Stimulated activated CD4-positive, alpha-beta T cell treated with anti-CD3 and anti-CD28 coated beads, TNF-alpha, amount 100 ng/mL, for 48 hours (primary cell): ENCODE measurements at places on chromosomes 5 and 9.

- no peak for DNase-seq
These were observed 71.4 kb downstream of the SEMA4D start for GRCh38 chr9:89426384-89426961.

GRCh38 chr5:94153736-94154450 lies 412.5 kb upstream of the POU5F2 start:
- DNase-seq = no peak

GRCh38 chr5:133347039-133347438 lies 265.3 kb downstream of the FSTL4 start:
- DNase-seq = no peak

GRCh38 chr5:179234563-179235135 lies 110.6 kb downstream of the ADAMTS2 start:
- no peak for DNase-seq

DNA sequence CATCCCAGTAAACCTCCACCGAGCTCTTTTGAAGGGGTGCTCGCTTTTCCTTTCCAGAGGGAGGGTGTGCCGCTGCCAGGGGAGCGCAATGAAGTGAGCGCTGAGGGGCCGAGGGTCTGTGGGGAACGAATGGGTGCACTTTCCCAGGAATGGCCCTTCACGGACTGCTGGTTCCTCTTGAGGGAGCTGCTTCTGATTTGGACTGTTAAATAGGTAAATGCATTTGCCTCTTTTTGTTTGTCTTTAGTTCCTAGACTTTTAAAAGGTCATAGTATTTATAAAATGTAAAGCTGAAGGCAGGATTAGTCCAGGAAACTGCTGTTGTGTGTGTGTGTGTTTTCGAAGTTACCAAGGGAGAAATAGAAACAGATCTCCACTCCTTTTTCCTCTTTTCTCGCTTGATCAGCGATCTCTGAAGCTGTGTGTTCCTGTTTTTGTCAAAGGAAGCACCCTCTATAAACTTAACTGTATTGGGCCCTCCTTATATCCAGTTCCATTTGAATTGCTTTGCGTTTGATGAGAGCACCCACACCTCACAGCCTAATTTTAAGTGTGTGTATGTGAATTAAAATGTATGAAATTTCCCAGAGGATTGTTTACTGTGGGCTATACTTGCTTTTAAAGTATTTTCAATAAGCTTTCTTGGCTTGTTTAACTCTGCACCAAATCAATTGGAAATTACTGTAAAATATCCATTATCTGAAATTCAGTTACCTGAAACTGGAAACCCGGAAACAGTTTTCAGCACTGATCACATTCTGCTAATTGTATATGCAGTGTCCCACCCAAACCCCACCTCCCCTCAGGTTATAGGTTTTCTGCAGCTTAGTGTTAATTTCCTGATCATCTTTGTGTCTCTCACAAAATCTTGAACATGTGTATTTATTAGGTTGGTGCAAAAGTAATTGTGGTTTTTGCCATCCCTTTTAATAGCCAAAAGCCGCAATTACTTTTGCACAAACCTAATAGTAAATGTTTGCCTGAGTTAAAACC lies 966 bp downstream of the SNX2 start:
- no peak for DNase-seq

- no peak for DNase-seq
These were observed 194.7 kb upstream of the KLF4 start for GRCh38 chr9:107684224-107684623.
